GM19239 (cell line): ENCODE measurements at places on chromosomes 3 and 15.

- DNase-seq, result no peak
Measured at GRCh38 chr3:37862903-37863815, 1.5 kb downstream of the CTDSPL start.

DNA sequence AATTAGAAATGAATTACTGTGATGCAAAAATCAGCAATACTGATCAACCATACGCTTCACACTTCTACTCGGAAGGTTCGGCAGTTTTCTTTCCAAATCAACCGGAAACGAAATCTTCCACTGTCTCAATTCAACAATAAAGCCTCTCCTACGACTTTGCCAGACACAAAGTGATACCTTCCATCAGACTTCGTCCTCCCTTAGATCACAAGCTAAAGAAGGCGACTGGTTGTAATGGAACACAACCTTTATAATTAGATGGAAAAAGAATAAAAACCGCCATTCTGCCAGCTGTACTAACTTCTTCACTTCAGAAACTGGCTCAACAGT is 618 bp downstream of the PARL start:
- DNase-seq, result no peak

DNA sequence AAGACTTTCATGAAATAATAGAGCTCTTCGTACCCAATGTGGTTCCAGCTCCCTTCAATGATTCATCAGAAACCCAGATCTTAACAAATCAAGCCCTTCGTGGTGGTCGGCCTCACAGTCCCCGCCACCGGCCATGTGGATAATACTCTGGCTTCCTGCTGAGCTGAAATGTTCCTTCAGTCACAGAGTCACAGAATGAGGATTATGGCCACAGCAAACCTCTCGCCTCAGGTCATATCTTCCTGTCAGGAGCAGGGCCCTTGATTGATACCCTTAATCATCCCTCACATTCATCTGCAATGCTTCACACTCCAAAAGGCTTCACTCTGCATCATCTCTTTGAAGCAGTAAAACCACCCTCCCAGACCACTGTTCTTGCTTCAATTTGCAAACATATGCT is 452.6 kb downstream of the OCA2 start:
- no peak for DNase-seq

DNA sequence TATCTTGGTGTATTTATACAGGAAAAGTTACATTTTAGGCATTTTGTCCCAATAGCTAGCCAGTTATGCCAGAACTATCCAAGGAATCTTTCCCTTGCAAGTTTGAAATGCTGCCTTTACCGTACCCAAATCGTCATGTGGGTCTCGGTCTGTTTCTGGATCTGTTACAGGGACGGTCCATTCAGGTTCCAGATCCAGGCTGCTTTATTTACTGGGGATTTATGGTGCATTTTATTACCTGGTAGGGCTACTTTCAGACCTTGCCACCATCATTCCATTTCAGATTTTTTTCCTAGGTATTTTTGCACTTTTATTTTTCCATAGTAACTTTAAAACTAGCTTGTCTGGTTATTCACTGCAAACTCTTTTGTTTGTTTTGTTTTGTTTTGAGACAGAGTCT is 186.5 kb downstream of the NSMCE3 start:
- DNase-seq, result no peak

- DNase-seq, result no peak
Measured at GRCh38 chr15:33569036-33569435, 258.3 kb downstream of the RYR3 start.

DNA sequence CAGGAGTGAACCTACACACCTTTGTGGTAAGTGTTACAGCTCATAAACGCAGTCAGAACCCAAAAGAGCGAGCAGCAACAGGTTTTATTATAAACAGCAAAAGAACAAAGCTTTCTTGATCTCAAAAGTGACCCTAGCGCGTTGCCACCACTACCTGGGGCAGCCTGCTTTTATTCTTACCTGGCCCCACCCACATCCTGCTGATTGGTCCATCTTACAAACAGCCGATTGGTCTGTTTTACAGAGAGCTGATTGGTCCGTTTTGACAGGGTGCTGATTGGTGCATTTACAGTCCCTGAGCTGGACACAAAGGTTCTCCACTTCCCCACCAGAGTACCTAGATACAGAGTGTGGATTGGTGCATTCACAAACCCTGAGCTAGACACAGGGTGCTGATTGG is 143.1 kb downstream of the ARRDC4 start:
- no peak for DNase-seq

DNA sequence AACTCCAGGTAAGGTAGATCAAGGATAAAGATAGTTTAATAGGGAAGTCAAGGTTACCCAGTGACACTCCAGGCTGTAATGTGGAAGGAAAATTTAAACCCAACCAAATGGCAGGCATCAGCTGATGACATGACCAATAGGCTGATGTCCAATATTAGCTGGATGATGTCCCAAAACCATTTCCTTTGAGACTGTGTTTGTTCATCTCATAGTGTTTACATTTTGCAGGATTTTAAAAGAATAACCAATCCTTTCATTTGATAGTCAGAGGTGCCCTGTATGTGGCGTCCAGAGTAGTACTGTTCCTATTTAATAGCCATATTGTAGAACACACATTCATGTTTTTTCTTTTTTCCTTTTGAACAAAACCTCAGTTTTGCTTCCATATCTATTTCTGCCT is 23.3 kb upstream of the TMEM158 start:
- no peak for DNase-seq

GRCh38 chr3:183799461-183799860 is 25.9 kb downstream of the MAP6D1 start:
- no peak for DNase-seq

- no peak for DNase-seq
Measured at GRCh38 chr3:49213998-49214397, 42.6 kb downstream of the KLHDC8B start.

GRCh38 chr15:68646156-68646555 is 67.4 kb downstream of the CORO2B start:
- no peak for DNase-seq

GRCh38 chr3:31999907-32000439 is 18.4 kb downstream of the ZNF860 start:
- DNase-seq, result no peak

DNA sequence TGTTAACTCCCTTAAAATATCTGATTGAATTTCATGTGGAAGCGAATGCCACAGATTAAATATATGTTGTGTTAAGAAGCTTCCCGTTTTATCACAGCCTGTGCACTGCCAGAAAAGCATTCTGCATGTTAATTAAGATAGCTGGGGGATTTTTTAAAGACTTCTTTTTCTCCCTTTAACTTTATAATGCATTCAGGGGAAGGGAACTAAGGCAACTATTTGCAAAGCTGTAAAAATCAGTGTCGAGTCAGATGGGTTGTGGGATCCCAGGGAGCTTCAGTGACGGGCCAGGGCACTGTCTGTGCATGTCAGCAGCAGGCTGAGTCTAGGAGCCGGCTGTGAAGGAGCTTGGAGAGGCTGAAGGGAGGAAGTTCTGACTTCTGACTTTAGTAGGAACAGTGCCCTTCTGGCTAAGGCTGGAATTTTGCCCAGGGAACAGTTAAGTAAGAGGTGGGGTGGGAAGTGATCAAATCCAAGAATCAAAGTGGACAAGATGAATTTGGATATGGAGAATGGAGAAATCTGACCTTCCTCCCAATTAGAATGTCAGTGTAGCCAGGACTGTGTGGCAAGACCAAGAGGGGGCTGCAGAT is 77.7 kb downstream of the ABHD5 start:
- no peak for DNase-seq
